ENCODE measurements at places on chromosomes 5 and 9.
A peak's percentile ranks its signal among the peaks of the same experiment; 100 is the strongest.

DNA sequence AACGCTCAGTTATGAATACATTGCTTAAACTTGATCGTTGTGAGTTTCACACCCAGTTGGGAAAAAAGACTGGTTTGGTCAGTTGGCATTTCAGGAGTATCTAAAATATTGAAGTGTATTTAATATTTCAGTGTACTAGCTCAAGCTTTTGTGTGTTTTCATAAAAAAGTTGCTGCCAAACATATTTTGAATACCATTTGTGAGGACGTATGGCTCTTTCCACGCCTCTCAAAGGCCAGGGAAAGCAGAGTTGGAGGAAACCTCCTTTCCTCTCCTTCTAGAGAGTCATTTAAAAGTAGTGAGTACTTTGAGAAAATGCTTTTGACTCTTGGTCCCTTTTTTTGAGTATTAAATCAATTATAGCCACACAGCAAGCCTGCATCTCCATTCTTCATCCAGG lies 43.2 kb upstream of the ANKRD33B start:
- no peak for DNase-seq

GRCh38 chr9:33014665-33015014 lies 10.4 kb upstream of the DNAJA1 start:
- no peak for DNase-seq

DNA sequence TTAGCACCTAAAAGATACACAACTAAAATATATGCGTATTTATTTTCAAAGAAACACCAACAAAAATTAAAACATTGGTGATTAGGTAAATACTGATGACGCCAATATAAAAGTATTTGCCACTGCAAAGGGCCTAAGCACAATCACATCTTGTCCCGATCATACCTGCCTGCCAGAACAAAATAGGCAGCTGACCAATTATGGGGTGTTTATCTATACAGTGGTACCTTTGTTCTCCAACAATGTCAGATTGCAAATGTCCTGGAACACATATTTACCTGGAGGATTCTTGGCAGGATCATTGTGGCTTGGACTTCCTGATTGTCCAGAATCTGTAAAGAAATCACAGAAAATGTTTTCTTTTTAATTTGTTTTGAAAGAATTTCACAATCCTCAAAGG lies 134.5 kb downstream of the NFIB start:
- no peak for DNase-seq

- no peak for DNase-seq
Measured at GRCh38 chr5:88518131-88519016, 249.7 kb upstream of the TMEM161B start.

GRCh38 chr9:125189011-125189360 lies 617 bp downstream of the PPP6C start:
- no peak for DNase-seq

- peak; percentile 21 for DNase-seq
Measured at GRCh38 chr5:170109059-170110031, 3.6 kb downstream of the FOXI1 start.

DNA sequence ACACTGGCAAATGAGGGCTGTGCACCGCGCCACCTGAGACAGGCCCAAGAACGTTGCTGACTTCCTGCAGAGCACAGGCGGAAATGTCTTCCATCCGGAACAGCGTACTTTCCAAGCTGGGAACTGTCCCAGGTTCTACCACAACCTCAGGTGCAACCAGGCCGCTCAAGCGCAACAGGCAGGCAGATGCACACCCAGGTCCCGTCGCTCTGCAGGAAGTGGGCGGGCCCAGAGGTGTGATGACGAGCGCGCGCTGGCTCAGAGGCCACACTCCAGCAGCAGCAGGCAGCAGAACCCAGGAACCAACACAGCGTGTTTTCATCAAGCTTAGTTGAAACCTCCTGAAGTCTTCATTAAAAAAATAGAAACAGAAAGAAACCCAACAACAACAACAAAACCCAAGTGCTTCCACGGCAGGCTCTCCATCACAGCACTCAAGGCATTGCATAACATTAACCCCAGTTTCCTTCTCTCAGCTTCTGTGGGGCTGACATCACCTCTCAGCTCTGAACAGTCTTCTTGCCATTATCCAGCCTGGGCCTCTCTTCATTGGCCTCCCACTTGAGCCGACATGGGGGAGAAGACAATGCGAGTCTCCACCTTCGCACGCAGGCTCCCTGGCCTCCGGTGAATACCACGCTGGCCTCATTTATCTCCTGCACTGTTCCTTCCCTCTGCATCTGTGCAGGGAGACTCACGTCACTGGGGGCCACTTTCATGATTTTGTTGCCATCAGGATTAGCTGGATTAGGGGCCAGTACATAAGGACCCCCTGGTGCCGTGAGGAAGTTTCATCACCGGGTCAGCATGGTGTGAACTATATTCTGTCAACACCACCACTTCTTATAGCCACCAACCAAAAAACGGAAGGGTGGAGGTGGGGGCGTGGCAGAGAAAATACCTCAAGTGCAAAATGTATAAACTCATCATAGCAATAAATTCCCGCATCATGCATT lies 22.1 kb downstream of the PTCH1 start:
- DNase-seq, result peak; percentile 89

- no peak for DNase-seq
Measured at GRCh38 chr9:8962084-8962483, 1162.5 kb upstream of the DMAC1 start.

DNA sequence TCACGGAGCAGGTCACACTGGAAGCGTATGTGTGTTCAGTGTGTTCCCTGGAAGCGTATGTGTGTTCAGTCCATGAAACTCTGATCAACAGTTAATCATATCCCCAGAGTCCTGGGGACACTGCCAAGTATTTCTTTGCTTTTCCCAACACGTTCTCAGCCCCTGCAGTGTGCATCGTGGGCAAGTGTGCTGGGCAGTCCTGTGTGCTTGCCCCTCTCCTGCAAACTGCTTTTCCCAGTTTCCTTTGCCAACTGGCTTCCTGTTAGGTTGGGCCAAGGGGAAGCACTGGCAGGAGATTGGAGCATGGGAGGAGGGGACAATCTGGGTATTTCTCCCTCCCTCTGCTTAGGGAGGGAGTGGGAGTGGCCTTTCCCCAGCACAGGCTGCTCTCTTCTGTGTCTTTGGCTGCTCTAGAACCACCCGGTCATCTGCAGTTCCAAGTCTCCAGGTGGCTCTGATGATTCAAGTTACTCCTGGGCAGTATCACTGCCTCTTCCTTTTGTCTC lies 36.8 kb upstream of the NEK6 start:
- DNase-seq, result peak; percentile 32

- no peak for DNase-seq
Measured at GRCh38 chr5:34690898-34691297, 34.8 kb downstream of the RAI14 start.
